Umbilical cord (tissue), 2 donors: ENCODE measurements at places on chromosomes 1 and 21. TPM values are rescaled to one million over a fixed set of nuclear protein-coding genes. Genes with fewer than 3 reads are reported as not detected.

- no peak for DNase-seq
Measured at GRCh38 chr1:10431070-10431730, 967 bp downstream of the CENPS start.

- no peak for DNase-seq
Measured at GRCh38 chr1:172906778-172907592, 143.8 kb downstream of the TNFSF18 start.

DNA sequence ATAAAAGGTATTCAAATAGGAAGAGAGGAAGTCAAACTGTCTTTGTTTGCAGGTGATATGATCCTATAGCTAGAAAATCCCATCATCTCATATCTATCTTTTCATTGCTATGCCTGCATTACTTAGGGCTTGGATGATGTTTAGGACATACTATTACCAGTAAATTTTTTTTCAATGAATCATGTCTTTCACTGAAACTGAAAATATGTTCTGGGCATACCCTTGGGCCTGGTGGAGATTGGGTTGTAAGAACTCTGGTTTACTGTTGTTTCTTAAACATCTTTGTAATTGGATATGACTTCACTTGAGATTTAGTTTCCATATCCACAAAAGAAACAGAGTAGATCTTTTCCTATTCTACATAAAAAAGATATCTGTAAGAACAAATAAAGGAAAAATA, 502.2 kb upstream of the PRMT6 start:
- no peak for DNase-seq

The HLX gene
- 3.6 TPM for total RNA-seq

The S100A9 gene
- 224 TPM for total RNA-seq

The FGR gene
- total RNA-seq, result 0.96 TPM
